ENCODE measurements at places on chromosomes 1 and 21. TPM values are rescaled to one million over a fixed set of nuclear protein-coding genes. Genes with fewer than 3 reads are reported as not detected.

DNA sequence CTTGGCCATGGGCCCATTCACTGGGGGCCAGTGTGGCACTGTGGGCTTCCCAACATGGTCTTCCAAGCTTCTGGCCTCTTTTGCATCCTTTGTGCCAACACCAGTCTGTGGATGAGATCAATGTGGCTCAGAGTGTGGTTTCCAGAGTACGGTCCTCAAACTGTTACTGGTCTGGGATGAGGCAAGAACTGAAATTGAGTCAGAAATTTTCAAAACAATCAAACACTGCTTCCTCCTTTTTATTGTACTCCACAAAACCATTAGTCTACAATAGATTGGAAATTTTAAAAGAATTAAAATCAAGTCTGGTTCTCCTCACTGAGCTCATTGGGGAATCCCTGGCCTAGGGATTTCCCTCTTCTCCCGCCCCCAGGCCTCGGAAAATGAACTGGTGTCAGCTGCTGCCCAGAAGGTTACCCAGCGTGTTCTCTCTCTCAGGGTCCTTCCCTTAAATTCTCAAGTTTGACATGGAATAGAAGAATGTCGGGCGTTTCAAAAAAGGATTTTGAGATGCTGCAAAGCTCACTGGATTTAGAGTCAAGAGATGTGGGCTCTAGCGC lies 222.0 kb downstream of the SDCCAG8 start:
- no peak for DNase-seq

DNA sequence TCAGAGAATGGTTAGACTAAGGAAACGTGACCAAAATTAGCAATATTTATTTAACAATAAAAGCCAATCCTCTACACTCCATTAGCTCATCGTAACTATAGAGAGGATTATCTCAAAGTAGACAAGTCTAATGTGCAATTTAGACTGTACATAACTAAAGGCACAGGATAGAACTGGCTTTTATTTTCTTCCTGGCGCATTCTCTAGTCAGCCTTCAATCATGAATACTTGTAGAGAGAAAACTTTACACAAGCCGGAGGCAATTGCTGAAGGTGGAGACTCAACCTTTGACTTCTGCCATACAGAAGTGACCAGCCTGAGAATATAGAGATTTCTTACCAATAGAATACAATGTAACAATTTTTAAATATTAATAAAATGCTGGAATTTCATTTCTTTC lies 777.9 kb downstream of the LTN1 start:
- DNase-seq = no peak

DNA sequence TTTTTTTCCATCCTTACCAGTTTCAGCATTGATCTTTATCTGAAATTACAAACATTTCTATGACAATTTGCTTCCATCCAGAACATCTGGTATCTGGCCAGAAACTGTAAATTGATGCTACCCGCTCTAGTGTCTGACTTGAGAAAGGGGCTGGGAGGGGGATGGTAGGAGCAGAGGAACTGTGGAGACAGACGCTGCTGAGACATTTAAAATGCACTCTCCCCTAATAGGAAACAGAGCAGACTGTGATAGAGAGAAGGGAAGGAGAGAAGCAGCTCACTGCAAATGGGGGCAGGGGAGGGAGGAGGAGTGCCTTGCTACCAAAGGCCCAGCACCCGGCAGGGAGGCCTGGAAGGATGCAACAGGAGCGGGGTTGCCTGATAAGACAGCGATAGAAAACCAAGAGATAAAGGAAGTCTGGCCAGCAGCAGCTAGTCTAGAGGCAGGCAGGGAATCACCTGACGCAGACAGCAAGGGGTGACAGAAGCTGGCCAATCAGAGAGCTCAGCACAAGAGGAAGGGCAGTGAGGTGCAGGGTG lies 195.5 kb upstream of the NFIA start:
- DNase-seq = no peak

DNA sequence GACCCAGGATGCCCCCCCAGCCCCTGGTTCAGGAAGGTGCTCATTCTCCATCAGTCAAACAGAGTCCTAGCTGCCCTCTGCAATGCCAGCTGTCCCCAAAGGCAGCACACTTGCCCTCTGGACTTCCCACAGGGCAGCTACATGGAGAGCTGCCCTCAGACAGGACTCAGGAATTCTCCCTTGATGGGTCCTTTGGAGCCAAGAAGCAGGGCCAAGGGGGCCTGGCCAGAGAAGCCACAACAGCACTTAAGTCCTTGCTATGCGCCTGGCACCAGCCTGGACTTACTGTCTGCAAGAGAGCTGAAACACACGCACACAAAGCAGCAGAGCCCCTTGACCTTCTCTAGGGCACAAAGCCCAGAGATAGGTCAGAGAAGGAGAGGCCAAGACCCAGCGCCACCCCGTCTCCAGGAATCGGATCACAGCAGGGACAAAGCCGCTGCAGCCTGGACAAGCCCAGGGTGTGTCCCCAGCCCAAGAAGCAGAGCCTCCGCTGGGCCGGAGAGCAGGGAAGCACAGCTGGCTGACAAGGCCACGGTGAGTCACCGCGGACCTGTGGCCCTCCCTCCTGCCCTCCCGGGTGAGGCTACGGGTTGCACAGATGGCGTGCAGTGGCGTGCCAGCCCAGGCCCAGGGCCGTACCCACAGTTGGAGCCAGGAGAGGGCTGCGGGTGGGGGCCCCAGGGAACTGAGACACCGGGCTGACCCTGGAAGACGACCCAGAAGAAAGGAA lies 1.7 kb downstream of the WNT9A start:
- no peak for DNase-seq

DNA sequence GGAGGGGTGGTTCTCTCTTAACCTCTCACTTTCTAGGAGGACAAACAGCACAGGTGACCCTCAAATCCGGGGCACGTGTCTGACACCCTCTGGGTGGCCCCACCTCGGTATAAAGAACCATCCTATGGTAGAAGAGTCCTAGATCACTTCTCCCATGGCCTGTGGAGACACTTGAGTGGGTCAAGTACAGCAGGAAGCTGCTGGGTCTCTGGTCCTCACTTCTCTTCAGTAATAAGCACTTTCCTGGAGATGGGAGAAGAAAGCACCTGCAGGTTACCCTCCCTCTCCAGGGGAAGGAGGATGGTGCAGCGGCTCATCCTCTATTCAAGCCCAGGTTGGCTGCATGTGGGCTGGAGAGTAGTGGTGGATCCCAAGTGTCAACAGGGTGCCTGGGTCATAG lies 17.0 kb downstream of the S100A7 start:
- DNase-seq = no peak

- DNase-seq = no peak
Observed at GRCh38 chr1:11847667-11848372, at the start of gene NPPA. NPPA (minus strand) TSS chr1:11847783; CDS start chr1:11847684, 99 bp downstream.

DNA sequence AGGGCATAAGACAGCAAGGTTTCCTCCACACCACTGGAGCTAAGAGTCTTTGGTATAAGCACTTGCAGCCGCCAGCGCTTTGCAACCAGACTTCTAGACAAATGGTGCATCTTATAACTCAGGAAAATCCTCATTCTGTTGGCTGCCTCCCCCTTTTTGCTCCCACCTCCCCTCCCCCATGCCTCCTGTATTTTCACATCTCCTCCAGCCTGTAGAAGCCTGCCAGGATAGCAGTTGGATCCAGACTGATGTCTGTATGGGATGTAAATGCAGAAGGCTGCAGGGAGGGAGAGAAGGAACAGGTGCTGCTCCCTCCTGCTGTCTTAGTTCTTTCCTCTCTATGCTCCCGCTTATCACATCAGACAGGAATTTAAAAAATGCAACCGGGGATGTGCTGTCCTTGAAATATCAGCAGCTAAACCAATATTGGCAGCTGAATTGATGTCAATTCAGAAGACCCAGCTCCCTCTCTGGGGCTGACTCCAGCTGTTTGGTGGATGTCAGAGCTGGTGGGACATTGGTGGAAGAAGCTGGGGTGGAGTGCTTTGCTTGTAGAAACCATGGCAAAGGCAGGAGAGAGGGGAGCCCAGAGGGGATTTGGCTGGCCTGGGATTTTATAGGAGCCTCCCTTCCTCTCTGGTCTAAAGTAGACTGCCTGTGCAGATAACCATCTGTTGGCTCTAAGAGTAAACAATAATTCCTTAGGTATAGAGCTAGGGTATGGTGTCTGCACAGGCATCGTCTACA lies 53.5 kb downstream of the NFASC start:
- DNase-seq = no peak

- no peak for DNase-seq
Observed at GRCh38 chr1:57324388-57324787, 99.5 kb downstream of the DAB1 start.

The LCE2C gene
- total RNA-seq = not detected

The MAST2 gene
- total RNA-seq = 18.2 TPM

The NBPF9 gene
- total RNA-seq = 19.7 TPM

The ZMYND12 gene
- 0.82 TPM for total RNA-seq

The HAO2 gene
- not detected for total RNA-seq

Data from omental fat pad (tissue), 4 donors.